ENCODE measurements at places on chromosomes 6 and 20. TPM values are rescaled to one million over a fixed set of nuclear protein-coding genes. Genes with fewer than 3 reads are reported as not detected.

- H3K36me3 ChIP-seq: no peaks in the 10 kb centered on the region
- H3K4me1 ChIP-seq: peaks cover 62% of the 10 kb centered on the region
- H3K27ac ChIP-seq: peak overlapping the region; percentile 93
Observed at GRCh38 chr20:57440678-57441509, 49.7 kb downstream of the RBM38 start.

GRCh38 chr20:43682446-43682845 lies 15.5 kb downstream of the MYBL2 start:
- H3K27ac ChIP-seq: peak overlapping the region; percentile 56
- H3K36me3 ChIP-seq: no peaks in the 10 kb centered on the region
- H3K4me3 ChIP-seq: no peak overlapping the region
- DNase-seq: no peak
- H3K4me1 ChIP-seq: no peaks in the 10 kb centered on the region

DNA sequence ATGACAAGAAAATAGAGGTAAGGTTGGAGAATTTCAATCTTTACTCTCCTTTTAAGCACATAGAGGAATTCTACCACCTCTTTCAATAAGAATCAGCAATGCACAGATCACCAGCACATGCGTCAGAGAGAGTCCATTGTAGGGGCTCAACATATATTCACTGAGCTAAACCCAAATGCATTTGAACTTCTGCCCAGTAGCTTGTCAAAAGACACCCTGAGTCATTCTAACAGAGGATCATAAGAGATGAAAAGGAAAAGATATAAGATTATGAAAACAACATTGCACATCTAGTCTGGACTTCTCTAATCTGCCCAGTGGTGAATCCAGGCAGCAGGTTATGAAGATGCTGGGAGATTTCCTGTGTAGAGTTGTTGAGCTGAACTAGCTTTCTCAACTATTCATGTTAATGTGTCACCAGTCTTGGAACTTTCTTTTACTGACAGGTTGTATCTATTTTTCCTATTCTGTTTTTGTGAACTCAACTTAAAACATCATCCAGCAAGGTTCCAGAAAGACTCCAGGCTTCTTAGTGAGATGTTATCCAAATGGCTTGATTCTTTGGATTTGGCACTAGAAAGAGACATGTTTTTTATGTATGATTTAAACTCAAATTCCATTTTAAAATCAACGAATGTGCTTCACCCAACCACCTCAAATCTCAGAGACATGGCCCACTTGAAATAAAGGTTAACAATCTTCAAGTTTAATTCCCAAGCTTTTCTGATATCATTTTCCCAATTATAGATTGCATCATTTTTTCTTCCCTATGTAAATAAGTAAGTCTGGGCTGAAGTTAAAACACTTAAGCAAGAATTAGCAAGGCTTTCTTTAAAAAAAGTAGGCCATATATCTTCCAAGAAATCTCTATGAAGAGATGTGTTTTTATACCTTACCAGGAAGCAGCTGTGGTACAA lies 89.3 kb downstream of the TSHZ2 start:
- H3K4me3 ChIP-seq: no peak overlapping the region
- H3K27ac ChIP-seq: no peak overlapping the region
- H3K36me3 ChIP-seq: no peaks in the 10 kb centered on the region
- no peaks in the 10 kb centered on the region for H3K27me3 ChIP-seq
- no peaks in the 10 kb centered on the region for H3K4me1 ChIP-seq

DNA sequence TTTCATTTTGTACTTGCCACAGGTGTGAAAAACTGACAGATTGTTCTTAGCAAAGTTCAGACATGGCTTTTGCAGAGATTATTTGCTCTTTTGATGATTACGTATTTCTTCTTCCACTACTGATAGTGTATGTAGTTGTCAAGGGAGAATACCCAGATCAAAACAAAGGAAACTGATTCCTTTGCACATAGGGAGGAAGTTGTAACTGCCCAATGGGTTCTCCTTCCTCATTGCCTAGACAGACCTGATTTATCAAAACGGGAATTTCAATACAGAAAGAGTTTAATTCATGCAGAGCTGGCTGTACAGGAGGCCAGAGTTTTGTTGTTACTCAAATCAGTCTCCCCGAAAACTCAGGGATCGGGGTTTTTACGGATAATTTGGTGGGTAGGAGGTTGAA lies 214.7 kb downstream of the BCAS1 start:
- no peak for DNase-seq
- H3K4me1 ChIP-seq: peaks cover 11% of the 10 kb centered on the region
- H3K36me3 ChIP-seq: no peaks in the 10 kb centered on the region
- H3K4me3 ChIP-seq: no peak overlapping the region

DNA sequence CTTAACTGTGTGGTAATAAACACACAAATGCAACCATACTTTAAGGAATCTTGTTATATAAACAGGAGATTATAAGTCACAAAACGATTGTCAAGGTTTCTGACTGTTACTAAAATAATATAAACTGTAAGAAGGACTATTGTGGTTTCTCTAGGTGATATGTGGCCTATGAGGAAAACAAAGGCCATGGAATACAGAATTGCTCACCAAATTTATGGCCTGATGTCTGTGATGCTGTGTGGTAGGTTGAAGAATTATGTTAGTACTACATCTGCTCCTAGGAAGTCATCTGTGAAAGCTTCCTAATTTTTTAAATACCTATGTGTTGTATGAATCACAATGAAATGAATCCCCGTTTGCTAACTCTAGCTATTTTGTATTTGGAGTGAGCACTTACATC lies 875.4 kb upstream of the MAP3K7 start:
- H3K4me1 ChIP-seq: no peaks in the 10 kb centered on the region
- H3K36me3 ChIP-seq: no peaks in the 10 kb centered on the region
- no peak for DNase-seq
- no peak overlapping the region for H3K27ac ChIP-seq
- H3K4me3 ChIP-seq: no peak overlapping the region

DNA sequence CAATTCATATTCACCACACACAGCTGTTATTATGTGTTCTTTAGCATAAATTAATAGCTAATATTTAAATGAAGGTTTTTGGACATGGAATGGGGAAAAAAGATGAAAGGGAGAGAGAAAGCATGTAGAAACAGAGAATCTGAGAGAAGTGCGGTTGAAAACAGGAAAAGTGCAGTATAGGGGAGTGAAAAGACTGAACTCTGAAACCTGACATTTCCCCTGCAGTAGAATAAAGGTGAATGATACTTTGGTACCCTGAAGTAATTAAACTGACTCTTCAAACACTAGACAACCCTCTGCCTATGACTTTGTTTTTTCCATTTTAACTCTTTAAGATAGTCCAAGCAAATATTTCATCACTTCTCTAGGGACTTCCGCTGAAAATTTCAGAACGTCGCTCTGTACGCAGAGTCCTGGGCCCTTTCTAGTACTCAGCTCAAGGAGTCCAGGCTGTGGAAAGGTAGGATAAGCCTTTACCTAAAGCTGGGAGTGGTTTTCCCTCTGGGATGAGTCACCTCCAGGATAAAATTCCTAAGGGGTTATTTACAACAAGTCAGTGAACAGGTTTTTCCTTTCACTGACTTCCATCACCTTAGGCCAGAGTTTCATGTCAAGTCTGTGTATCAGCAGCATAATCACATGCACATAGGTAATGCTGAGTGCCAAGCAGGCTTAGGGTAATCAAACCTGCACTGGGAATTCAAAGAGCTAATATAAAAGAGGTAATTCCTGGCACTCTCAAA lies 614.5 kb downstream of the PKHD1 start:
- no peaks in the 10 kb centered on the region for H3K36me3 ChIP-seq
- no peak overlapping the region for H3K27ac ChIP-seq
- DNase-seq: no peak
- no peak overlapping the region for H3K4me3 ChIP-seq
- no peaks in the 10 kb centered on the region for H3K27me3 ChIP-seq

GRCh38 chr6:5151360-5151954 lies 66.3 kb downstream of the PPP1R3G start:
- no peak overlapping the region for H3K27ac ChIP-seq
- no peaks in the 10 kb centered on the region for H3K27me3 ChIP-seq
- DNase-seq: no peak
- H3K4me1 ChIP-seq: no peaks in the 10 kb centered on the region

GRCh38 chr6:56637640-56638039 lies 5.0 kb downstream of the DST start:
- H3K27me3 ChIP-seq: no peaks in the 10 kb centered on the region
- peaks cover 61% of the 10 kb centered on the region for H3K36me3 ChIP-seq
- H3K27ac ChIP-seq: no peak overlapping the region

DNA sequence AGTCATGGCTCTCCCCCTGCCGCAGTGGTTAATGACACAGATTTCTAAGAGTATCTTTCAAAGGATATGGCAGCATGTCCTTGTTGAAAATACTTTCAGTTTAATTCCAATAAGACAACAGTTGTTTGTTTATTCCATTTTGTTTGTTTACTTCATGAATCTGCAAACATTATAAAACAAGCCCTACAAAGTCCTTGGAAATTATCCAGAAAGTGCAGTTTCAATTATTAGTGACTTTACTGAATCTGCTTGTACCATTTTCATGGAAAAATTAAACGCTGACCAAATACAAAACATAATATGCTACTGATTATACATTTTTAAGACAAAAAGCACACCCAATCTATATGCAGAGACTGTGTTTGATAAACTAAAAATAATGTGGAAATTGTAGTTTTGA lies 3.3 kb downstream of the HEY2 start:
- no peak for DNase-seq
- no peak overlapping the region for H3K4me3 ChIP-seq
- H3K4me1 ChIP-seq: peaks cover 7% of the 10 kb centered on the region
- no peaks in the 10 kb centered on the region for H3K36me3 ChIP-seq
- H3K27ac ChIP-seq: no peak overlapping the region

DNA sequence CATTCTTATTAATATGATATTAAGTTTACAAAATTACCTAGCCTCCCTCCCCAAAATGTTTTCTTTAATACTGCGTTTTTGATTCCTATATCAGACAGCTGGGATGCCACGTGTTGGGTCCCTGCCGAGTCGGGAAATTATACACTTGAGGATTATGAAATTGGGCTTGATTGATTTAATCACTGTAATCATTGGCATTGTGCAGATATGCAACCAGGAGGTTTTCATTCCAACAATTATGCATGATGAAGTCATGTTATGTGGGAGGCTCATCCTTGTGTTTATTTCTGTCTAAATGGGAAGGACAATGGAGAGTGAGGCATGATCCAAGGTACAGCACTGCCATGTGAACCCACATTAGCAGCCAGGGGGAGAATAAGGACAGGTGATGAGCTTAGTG lies 30.6 kb upstream of the RIPOR2 start:
- no peaks in the 10 kb centered on the region for H3K36me3 ChIP-seq
- no peaks in the 10 kb centered on the region for H3K27me3 ChIP-seq
- no peak overlapping the region for H3K4me3 ChIP-seq
- no peak for DNase-seq

- no peaks in the 10 kb centered on the region for H3K27me3 ChIP-seq
- H3K36me3 ChIP-seq: no peaks in the 10 kb centered on the region
- no peak overlapping the region for H3K4me3 ChIP-seq
- H3K27ac ChIP-seq: no peak overlapping the region
- no peak for DNase-seq
- no peaks in the 10 kb centered on the region for H3K4me1 ChIP-seq
Observed at GRCh38 chr6:1773700-1774099, 164.0 kb downstream of the FOXC1 start.

Gene RFX6
- 1.7 TPM for total RNA-seq

DNA sequence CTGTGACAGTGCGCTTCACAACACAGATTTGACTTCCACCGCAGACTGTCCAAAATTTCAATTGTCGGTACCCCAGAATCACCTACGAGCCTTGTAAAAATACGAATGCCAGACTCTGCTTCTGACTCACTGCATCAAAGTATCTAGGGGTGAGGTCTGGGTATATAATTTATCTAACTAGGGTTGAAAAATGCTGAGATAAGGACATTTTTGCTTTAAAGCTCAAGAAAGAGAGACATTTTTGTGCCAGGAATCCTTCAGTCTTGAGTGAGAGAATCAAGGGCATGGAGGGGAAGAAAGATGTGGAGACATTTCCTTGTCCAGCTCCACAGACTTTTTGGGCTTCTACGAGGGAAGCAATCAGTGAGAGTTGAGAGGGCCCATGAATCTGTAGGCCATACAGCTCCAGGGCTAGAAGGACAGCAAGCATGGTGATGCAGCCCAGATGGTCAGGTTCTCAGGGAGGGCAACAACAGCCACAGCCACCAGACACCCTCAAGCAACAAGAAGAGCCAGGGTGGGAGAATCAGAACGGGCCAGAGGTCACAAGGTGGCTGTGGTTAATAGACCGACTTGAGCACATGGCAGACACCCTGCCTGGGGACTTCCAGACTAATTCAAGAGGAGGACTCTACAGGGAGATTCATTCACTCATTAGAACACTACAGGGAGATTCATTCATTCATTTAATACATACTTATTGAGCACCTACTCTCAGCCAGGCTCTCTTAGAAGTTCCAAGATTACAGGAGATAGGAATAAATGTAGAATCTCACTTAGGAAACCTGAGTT lies 211.1 kb upstream of the PRDM1 start:
- no peaks in the 10 kb centered on the region for H3K36me3 ChIP-seq
- H3K4me3 ChIP-seq: no peak overlapping the region
- H3K4me1 ChIP-seq: peaks cover 14% of the 10 kb centered on the region
- H3K27ac ChIP-seq: no peak overlapping the region
- H3K27me3 ChIP-seq: no peaks in the 10 kb centered on the region

GRCh38 chr6:3208098-3208774 lies 19.2 kb downstream of the TUBB2B start:
- H3K27ac ChIP-seq: no peak overlapping the region
- no peak overlapping the region for H3K4me3 ChIP-seq
- no peak for DNase-seq
- no peaks in the 10 kb centered on the region for H3K36me3 ChIP-seq
- peaks cover 11% of the 10 kb centered on the region for H3K4me1 ChIP-seq
- H3K27me3 ChIP-seq: no peaks in the 10 kb centered on the region

- H3K36me3 ChIP-seq: no peaks in the 10 kb centered on the region
- no peak overlapping the region for H3K4me3 ChIP-seq
- no peak for DNase-seq
- no peak overlapping the region for H3K27ac ChIP-seq
- H3K4me1 ChIP-seq: no peaks in the 10 kb centered on the region
Observed at GRCh38 chr6:20632696-20633095, 98.4 kb downstream of the CDKAL1 start.

DNA sequence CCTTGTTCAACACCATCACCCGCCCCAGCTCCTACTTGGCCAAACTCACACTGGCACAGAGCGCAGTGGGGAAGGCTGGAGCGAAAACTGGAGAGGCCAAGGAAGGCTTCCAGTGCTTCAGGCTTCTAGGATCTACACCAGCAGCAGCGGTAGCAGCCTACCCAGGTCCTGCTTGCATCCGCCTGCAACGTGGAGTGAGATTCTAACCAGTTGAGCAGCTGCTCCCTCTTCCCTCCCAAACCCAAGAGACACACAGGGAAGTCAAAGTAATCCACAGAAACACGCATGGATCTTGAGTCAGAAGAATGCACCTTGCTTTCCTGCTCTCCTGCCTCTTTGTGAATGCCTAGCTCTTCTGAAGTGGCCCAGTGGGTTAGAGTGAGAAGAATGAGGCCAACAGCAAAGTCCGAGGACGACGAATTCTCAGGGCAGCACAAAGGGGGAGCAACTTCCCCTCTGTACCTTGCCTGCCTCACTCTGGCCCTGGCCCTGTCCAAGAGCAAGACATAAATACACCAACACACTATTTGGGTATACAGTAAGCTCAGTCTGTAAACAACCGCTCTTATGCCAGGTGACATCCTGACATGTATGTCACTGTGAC lies 95.9 kb upstream of the FOXQ1 start:
- DNase-seq: no peak
- H3K36me3 ChIP-seq: no peaks in the 10 kb centered on the region
- H3K27ac ChIP-seq: no peak overlapping the region
- no peak overlapping the region for H3K4me3 ChIP-seq

Data from stomach (tissue), 19 donors.